ENCODE measurements at places on chromosomes 7 and 10.

DNA sequence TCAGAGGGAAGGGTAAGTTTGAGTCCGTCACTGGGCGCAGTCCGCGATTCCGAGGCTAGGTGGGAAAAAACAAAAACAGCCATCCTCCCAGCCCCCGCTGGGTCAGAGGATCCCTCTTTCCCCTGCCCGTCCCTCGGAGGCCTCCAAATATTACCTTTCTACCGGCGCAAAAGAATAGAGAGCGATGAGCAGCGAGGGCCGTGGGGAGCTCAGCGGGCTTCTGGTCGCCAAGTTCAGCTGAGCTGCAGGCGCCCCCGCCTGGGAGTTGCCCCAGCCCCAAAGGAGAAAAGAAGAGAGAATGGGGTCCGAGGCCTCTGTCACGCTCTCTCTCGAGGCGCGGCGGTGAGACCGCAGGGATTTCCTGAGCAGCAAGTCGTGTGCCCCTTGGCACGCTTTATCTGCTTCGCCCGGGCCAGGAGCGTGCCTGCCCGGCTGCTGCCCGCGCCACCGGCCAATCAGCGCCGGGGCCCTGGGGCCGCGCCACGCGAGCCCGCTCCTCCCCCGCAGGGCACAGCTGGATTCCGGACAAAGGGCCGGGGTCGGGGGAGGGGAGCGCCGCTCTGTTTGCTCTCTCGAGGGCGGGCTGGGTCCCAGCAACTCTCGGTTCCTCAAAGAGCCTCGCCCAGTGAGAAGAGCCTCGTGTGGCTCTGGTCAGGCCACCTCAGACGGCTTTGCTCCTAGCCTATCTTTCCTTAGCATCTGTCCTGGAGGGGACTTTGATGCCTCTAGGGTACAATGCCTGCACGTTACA lies at the start of gene NEUROG3:
NEUROG3 (minus strand) TSS at position 367 of the 751 bp plus-strand sequence. CDS start 379 bp downstream, outside the sequence.
- DNase-seq = no peak

DNA sequence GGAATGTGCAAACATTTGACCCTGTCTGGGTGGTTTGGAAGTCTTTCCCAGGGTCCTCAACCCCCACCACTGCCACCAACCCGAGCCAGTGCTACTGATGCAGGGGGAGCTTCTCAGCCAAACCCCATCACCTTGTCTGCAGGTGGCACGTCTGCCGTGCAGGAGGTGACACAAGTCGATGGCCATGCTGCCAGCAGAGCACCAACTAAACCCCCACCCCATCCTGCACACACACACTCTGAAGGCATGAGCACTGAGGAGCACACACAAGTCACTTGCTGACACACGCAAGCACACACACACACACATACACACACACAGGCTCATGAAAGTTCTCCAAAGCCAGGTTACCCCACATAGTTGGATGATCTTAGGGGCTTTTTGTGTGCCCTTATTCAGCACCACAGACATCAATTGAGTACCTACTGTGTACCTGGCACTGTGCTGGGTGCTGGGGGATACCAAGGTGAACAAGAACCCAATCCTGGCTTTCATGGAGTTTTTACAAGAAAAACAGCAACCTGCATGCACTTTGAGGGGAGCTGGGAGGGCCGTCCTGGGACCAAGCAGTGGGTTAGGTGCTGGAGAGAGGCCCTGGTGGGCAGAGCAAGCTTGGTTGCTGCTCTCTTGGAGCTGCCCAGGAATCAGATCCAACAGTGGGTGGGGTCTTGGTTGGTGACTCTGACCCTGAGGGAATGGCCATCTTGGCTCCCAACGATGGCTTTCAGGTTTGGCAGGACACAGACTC lies 118.8 kb downstream of the RGS10 start:
- no peak for DNase-seq

- no peak for DNase-seq
Observed at GRCh38 chr10:124918191-124918830, 23.6 kb upstream of the ZRANB1 start.

DNA sequence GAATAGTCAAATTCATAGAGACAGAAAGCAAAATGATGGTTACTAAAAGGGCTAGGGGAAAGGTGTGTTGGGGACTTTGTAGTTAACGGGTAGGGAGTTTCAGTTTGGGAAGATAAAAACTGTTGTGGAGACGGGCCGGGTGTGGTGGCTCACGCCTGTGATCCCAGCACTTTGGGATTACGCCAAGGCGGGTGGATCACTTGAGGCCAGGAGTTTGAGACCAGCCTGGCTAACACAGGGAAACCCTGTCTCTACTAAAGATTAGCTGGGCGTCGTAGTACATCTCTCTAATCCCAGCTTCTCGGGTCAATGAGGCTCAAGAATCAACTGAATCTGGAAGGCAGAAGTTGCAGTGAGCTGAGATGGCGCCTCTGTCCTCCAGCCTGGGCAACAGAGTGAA lies 30.8 kb downstream of the KPNA7 start:
- no peak for DNase-seq

- no peak for DNase-seq
Observed at GRCh38 chr7:71430246-71430645, 298.3 kb downstream of the GALNT17 start.

DNA sequence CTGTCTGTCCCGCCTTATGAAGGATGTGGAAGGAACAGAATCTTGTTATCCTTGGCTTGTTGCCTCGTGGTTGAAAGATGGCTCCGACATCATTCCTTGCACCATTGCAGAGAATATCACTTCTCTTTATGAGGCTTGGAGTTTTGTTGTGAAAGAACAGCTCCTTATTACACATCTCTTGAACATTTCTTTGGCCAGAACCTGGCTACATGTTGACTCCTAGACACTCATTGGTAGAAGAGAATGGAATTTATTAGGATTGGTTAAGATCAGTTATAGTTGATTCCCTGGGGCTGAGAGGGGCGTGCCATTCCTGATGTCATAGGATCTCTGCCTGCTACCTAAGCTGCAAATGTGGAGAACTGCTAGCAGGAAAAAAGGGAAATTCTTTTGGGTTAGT lies 180.5 kb upstream of the CTBP2 start:
- DNase-seq = no peak
